ENCODE measurements at places on chromosomes 7 and 10. TPM values are rescaled to one million over a fixed set of nuclear protein-coding genes. Genes with fewer than 3 reads are reported as not detected.

DNA sequence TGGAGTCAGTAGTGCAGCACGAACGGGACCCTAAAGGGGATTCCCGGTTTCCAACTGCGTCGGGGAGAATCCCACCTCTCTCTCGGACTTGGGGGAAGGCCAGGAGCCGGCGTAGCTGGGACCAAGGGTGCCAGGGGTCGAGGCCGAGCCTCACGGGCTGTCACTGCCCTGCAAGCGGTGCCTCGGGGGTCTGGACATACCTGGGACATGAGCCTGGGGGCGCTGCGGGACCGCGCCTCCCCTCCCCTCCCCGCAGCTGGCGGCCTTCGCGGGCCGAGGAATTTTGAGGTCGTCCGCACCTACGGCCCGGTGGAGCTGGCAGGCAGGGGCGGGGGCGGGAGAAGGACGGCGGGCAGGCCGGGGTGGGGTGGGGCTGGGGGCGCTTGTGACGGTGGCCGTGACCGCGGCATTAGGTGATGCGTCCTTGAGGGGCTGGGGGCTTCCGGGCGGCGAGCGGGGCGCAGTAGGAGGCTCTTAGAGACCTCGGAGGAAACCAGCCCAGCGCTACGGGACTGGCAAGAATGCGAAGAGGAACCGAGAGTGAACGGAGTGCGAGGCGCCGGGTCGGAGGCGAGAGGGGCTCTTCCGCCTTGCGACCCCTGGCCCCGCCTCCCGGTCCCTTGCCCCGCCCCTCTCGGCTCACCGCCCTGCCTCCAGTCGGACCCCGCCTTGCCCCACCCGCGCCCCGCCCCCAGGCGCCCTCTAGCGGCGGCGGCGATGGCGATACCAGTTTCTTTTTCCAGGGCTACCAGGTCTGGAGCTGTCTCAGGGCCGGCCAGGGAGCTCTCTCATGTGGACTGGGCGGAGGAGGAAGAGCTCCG, 48.3 kb downstream of the NPVF start:
- peak; percentile 97 for DNase-seq
- H3K36me3 ChIP-seq = no peaks in the 10 kb centered on the region
- peak overlapping the region; percentile 78 for H3K4me3 ChIP-seq
- H3K27ac ChIP-seq = peak overlapping the region; percentile 88
- H3K4me1 ChIP-seq = peaks cover 6% of the 10 kb centered on the region
- peaks cover 5% of the 10 kb centered on the region for H3K27me3 ChIP-seq

DNA sequence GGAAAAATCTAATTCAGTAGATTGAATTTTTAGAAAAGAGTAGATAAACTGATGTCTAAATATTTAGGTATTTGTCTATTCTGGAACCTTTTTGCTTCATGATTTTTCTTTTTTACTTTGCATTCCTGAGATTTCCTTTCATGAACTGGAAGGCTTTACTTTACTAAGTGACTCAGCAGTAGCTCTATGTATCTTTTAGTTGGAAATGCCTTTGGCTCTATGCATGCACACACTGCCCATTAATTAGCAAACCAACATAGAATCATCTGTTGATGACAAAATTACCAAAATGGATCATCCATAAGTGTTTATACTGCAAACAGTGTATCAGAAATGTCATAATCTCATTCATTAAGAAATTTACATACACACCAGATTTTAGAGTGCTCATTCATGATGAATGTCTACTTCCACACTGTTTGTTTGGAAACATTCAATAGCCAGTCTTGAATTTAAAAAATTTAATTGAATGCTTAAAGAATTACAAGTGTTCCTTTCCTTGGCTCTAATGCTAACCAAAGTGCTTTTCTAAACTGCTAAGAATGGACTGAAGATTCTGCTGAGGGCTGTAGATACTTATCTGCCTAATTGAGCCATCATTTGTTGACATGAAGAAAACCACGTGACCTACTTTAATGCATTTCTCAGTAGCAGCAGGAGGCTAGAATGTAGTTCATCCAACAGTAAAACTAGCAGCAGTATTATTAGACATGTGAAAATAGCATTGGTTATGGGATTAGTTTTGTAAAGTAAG, 282.0 kb downstream of the ADK start:
- H3K4me1 ChIP-seq = peaks cover 32% of the 10 kb centered on the region
- peaks cover 38% of the 10 kb centered on the region for H3K27me3 ChIP-seq
- peaks cover 6% of the 10 kb centered on the region for H3K36me3 ChIP-seq

DNA sequence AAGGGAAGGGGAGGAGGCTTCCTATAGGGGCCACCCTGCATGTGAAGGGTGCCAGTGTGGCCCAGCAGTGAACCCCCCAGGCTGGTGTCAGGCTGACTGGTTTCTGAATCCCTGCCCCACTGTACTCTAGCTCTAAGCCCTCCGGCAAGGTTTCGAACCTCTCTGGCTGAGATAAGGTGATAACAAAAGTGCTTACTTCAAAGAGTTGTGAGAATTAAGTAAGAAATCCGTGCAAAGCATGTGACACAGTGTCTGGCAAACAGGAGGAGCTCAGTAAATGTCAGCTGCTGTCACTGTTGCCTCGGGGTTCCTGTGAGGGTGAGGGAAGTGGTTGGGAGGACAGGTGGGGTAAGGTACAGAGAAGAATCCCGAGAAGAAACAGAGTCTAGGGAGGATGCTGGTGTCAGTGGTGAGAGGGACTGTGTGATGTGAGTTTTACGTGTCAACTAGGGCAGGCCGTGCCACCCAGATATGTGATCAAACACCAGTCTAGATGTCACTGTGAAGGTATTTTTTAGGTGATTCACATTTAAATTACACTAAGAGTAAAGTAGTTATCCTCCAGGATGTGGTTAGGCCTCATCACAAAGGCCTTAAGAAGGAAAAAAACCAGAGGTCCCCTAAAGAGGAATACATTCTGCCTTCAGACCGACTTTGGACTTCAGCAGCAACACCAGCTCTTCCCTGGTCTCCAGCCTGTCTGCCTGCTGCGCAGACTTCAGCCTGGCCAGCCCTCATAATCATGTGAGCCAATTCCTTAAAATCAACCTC, 64.4 kb downstream of the BPGM start:
- DNase-seq = no peak
- H3K4me1 ChIP-seq = peaks cover 28% of the 10 kb centered on the region
- H3K4me3 ChIP-seq = no peak overlapping the region
- no peaks in the 10 kb centered on the region for H3K27me3 ChIP-seq
- peak overlapping the region; percentile 83 for H3K27ac ChIP-seq

The INMT gene
- total RNA-seq = 4.3 TPM

The SPOCK2 gene
- 28.5 TPM for total RNA-seq

The SLC26A3 gene
- not detected for total RNA-seq

Data from mesothelial cell of epicardium (in vitro differentiated cells).